Fibroblast of skin of back (primary cell): ENCODE measurements at places on chromosomes 11 and 22.
A peak's percentile ranks its signal among the peaks of the same experiment; 100 is the strongest.

DNA sequence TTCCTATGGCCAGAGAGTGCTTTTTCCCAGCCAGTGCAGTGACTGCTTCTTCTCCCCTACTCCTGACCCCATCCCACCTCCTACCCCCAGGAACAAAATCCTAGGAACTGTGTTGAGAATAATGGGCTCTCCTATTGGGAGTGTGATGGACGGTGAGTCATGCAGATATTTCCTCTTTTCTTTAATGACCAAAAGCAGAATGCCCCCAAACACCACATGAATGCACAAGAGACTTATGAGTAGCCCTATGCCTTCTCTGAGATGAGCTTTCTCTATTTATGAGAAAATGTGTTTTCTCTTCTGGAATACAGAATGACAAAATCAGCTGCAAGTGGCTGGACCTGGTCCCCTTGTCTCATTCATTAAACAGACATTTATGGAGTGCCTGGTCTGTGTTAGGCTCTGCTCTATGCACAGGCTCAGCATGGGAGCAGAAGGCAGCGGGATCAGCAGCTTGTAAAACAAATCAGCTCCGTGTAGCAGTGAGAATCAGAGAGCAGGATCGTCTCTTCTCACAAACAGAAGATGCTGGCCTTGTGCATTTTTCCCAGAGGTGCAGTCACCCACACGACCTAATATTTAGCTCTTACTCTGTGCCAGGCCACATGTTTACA, 47.5 kb upstream of the GALNT18 start:
- no peak for DNase-seq

GRCh38 chr11:68798221-68798813, 43.4 kb downstream of the CPT1A start:
- DNase-seq: no peak

DNA sequence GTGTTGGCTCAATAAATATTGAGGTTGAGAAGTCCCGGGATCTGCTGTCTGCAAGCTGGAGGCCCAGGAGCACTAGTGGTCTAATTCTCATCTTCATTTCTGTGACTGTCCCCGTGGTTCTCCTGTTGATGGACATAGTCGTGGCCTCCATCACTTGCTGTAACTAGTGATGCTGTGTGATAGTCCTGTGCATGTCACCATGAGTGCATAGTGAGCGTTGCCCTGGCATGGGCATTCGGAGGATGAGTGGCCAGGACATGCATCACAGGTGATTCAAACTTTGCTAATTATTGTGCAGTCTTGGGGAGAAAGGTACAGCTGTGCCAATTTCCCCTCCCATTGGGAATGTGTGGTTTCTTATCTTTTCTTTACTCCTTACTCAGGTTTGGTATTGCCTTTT, 902.2 kb downstream of the BRD1 start:
- DNase-seq: no peak

DNA sequence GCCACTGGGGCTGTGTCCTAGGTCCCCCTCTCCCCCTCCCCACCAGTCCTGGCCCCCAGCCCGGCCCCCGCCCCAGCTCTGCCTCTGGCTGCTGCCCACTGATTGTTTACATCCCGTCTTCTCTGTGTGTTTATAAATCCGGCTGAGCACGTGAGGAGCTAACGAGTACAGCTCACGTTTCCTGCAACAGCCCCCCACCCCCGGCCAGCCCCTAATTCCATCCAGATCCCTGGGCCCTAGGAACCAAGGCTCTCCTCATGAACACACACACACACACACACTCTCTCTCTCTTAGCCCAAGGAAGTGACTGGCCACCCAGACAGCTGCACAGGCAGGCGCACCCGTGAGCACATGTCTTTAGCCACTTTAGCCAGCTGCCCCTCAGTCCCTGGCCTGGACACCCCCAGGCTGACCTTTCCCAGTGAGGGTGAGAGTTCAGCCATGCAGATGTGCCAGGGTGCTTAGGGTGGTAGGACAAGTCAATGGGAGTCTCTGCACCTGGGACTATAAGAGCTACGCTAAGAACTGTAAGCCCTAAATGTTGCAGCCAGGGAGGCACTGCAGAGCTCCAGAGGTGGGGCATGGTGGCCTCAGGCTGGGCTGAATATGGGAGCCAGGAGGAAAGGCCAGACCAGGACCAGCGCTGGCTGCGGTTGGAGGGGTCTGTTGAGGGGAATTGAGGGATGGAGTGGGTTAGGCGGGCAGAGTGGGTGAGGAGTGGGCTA, 2.9 kb downstream of the CLCF1 start:
- peak; percentile 43 for DNase-seq

DNA sequence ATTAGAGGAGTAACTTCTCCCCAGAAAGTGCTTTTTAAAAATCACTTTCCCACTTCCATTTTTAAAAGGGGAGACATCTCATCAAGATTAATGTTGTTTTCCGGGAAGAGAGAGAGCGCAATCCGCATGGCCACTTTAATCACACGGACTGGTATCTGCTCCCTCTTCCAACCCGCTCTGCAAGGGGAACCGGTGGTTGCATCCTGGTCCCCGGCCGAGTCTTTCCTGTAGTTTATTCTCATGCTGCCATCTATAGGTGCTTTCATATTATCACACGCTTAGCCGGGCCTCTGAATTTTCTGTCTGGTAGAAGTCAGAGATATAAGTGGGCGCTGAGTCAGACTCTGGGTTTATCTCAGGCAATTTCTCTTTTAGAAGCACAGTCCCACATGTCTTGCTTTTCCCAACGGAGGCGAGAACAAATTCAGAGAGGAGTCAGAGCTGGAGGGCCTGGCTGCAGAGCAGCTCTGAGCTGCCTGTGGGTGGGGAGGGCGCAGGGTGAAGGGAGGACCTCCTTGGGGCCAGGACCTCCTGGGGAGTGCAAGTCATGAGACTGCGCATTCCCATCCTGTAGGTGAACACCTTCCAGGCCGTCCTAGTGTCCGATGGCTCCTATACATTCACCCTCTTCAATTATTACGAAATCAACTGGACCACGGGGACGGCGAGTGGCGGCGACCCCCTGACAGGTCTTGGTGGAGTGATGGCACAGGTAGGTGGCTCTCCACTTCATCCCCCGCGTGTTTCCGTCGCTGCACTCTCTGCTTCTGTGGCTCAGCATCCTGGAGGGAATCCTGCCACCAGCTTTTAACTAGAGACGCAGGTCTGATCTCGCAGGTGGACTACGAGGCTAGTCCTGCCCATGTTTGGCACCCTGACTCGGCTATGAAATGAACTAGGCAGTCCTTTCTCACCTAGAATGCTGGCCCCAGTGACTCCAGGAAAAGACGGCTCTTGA, 11.7 kb downstream of the TECTA start:
- DNase-seq: peak; percentile 69

DNA sequence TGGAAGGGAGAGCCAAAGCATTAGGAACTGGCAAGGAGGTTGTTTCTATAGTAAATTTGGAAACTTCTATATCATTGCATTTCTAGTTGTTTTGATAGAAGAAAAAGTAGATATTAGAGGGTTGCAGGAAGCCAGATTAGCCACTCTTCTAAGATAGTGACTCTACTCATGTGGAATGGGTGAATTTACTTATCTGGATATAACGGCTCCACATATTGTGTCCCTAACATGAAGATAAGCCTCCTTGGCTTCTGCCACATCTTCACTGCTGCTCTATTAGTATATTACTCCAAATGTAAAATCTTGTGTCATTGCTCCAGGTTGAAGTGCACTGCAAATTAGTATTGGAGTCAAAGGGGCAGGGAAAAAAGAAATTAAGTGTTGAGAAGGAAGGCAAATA, 283.3 kb downstream of the CASP12 start:
- DNase-seq: no peak

GRCh38 chr11:1230456-1231395, 7.9 kb downstream of the MUC5B start:
- DNase-seq: no peak

- DNase-seq: no peak
Measured at GRCh38 chr11:74037309-74037708, 28.4 kb upstream of the UCP3 start.
